ENCODE measurements at places on chromosomes 11 and 22.

- DNase-seq = no peak
Observed at GRCh38 chr11:75920848-75921247, 105.8 kb downstream of the UVRAG start.

GRCh38 chr22:37734964-37735451 lies 38.2 kb downstream of the TRIOBP start:
- DNase-seq = no peak

- no peak for DNase-seq
Observed at GRCh38 chr11:77191823-77192495, 63.9 kb downstream of the MYO7A start.

GRCh38 chr11:68282141-68282860 lies 10.5 kb upstream of the C11orf24 start:
- peak; percentile 50 for DNase-seq

GRCh38 chr11:32436751-32437494 lies 1.6 kb upstream of the WT1 start:
- DNase-seq = no peak

GRCh38 chr11:96267496-96268032 lies 75.4 kb downstream of the MAML2 start:
- DNase-seq = peak; percentile 44

- DNase-seq = no peak
Observed at GRCh38 chr11:19931141-19931770, 218.6 kb downstream of the NAV2 start.

DNA sequence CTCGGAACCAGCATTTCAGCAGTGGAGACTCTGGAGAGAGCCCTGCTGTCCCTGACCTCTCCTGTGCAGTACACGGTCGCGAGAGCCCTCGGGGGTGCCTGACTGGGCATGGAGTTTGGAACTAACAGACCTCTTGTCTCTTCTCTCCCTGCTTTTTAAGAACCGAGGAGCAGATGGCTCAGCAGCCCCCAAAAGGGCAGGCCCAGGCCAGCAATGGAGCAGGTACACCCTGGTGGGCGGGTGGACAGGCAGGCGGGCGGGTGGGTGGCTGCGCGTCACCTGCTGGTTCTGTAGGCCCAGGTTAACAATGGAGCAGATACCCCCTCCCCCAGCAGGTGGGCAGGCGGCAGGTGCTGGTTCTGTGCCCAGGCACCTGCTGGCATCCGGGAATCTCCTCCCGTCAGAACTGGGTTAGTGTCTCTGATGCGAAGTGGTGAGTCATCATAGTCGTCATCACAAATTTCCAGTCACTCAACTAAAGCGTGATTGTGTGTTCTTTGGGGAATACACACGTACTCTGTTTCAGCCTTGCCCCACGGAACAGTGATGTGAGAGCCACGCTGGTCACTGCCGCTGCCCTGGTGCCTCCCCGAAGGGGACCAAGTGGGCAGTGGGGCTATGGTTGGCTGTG lies 41.1 kb downstream of the GRAMD4 start:
- DNase-seq = no peak

DNA sequence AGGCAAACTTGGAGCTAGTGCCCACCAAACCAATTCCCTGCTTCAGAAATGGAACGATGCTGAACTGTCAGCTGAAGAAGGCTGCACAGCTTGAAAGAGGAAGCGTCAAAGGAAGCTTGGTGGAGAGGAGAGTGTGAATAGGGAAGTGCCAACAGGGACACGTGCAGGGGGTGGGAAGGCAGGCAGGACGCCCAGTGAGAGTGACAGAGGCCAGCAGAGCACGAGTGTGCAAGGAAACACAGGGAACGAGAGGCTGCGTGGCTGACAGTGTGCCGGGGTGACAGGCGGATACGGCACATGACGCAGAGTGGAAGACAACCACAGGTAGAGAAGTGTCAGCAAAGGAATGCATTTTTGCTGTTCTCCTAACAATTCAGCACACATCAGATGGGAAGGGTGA lies 196.4 kb downstream of the LARGE1 start:
- no peak for DNase-seq

- no peak for DNase-seq
Observed at GRCh38 chr11:115706626-115707135, 202.5 kb upstream of the CADM1 start.

GRCh38 chr11:120688163-120688562 lies 176.6 kb downstream of the GRIK4 start:
- DNase-seq = no peak

DNA sequence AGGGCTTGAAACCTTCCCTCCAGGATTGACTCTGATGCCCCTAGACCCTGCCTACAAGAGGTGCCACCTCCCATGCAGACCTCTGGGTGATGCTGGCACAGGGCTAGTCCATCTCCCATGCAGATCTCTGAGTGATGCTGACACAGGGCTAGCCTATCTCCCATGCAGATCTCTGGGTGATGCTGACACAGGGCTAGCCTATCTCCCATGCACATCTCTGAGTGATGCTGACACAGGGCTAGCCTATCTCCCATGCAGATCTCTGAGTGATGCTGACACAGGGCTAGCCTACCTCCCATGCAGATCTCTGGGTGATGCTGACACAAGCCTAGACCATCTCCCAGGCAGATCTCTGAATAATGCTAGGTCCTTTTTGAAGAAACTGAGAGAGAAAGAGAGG lies 321.7 kb downstream of the NTM start:
- no peak for DNase-seq

DNA sequence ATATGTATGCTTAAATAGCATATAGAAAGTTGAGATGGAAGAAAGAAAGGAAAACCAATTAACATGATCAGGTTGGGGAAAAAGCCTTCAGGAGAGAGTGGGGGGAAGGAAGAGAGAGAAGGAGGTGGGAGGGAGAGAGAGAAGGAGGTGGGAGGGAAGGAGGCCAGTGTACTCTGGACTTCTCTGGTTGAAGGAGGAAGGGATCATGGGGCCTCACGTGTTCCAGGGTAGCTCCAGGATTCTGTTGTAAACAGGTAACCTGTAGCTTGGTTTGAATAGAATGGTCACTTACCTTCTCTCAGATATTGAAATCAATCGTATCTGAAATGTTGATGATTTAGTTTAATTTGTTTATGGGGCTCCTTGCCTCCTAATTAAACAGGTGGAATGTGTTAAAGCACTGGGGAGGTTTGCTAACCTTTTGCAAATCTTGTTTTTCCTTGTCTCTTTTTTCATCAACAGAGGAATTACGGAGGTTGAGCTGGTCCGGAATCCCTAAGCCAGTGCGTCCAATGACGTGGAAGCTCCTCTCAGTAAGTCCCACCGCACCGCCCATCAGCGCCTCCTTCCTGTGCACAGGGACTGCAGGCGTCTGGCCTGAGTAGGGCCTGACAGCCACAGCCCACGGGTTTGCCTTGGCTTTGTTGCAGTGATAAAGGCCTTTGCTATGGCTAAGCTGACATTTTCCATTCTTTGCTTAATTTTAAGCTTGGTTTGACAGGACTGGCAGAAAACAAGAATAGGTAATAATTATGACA lies 115.9 kb downstream of the TBC1D22A start:
- DNase-seq = no peak

DNA sequence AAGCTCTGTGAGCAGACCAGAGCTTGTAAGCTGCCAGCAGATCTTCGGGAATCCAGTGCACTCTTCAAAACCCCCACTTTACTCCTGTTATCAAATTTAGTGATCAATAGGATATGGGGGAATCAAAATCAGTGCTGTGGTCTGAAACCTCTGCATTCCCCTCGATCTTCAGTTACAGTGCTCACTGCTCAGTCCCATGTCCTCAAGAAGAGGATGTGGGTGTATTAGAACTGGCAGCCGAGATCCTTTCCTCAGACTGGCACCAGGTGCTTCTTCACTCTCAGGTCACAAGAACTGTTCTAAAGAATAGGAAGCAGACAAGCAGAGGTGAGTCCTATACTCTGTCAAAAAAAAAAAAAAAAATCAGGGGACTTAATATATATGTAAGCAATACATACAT lies 15.3 kb upstream of the MAML2 start:
- DNase-seq = no peak

DNA sequence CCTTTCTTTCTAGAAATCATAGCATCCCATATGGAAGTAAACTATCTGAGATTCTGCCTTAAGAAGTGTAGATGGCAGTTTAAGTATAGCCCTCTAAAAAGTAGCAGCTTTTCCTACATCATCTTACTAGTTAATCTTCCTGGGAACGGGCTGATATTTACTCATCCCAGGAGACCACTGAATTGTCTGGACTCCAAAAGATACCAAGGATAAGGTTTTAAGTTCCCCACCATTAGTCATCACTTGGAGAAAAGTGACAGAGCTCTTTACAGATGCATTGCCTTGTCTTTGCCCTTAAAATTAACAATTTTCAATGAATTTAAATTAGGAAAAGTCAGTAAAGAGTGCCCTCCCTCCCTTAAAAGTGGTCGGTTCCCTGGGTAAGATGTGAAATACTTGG lies 129.5 kb downstream of the MAML2 start:
- DNase-seq = no peak

DNA sequence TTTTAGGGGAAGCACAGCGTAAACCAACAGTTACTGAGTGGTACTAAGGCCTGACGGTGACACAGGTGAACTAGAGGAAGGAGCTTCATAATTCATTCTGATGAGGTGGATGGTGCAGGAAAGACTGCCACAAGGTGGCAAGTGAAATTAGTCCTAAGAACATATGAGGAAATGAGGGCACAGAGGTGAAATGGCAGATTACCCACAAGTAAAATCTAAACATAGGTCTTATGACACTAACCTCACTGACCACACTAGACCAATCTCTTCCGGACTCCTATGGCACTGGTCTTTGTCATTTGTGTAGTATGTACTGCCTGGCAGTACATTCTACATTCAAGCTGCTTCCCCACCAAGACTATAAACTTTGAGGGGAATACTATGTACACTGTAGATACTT lies 20.2 kb downstream of the GAB2 start:
- no peak for DNase-seq

DNA sequence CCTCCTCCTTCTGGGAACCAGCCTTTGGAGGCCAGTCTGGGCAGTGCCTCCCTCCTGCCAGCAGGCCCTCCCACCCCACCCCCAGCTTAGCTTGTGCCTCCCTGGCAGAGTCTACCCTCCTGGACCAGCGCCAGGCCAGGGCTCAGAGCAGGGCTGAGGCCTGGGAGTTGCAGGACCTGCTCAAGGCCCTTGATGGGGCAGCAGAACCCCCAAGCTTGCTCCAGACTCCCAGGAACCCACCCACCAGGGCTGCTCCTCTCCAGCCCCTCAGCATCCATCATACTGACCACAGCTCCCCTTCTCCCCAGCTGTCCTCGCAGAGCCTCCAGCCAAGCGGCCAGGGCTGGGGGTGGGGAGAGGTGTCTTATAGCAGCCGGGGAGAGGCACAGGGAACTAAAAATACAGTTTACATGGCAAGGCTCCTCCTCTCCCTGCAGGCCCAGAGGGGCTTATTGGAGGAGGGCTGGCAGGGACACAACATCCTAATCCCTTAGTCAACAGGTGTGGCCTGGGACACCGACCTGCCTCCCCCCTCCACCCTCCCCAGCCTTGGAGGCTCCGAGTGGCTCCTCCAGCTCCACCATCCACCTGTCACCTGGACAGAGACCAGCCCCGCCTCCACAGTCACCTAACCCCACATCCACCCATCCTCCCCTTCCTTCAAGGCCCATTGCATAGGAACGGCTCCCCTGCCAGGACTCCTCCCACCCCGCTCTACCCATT lies 5.2 kb upstream of the MB start:
- no peak for DNase-seq

GRCh38 chr11:67642173-67643120 lies 2.9 kb upstream of the TBX10 start:
- no peak for DNase-seq

DNA sequence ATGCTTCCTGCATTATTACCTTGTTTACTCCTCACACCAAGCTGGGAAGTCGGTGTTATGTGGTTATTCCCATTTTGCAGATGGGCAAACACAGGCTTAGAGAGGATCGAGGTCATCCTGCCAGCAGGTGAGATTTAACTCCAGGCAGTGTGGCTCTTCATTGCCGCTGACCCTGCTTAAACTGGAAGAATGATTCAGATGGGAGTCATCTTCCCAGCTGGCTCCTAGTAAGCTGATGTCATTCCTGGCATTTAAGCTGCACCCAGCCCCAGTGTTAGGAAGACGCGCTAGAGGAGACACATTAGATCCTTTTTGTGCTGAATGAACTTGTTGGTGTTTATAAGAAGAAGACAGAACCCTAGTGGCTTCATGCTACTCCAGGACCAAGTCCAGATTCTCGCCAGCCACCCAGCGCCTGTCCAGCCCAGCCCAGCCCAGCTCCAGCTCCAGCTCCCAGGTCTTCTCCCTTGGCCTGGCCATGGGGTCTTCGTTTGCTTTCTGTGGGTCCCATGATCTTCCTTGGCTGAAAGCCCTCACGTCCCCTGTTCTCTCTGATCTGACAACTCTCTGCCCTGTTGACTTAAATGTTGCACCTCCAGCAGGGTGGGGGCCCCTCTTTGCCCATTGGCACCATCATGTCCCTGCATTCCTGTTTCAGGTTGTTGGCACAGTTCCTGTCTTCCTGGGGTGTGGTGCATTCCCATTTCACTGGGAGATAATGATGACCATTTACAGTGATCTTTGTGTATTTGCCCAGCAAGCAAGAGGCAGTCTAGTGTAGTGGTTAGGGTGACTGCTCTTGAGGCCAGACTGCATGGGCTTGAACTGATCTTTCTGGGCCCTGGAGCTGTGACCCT lies 13.6 kb downstream of the PARVB start:
- no peak for DNase-seq

DNA sequence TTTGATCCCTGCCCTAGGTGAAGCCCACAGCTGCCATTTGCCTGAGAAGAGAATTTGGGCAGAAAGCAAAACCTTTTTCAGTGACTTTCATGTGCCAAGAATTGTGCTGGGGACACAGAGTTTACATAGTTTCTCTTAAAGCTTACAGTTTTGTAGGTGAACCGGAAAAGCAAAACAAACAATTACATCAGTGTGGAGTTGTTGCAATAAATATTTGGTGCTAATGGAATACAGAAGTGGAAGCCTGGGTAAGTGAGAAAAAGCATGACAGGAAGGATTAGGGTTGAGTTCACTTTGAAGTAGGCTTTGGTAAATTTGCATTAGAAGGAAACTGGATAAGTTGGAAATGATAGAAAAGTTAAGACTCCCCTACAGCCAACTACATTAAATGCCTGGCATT lies 82.7 kb downstream of the RASSF10 start:
- no peak for DNase-seq

DNA sequence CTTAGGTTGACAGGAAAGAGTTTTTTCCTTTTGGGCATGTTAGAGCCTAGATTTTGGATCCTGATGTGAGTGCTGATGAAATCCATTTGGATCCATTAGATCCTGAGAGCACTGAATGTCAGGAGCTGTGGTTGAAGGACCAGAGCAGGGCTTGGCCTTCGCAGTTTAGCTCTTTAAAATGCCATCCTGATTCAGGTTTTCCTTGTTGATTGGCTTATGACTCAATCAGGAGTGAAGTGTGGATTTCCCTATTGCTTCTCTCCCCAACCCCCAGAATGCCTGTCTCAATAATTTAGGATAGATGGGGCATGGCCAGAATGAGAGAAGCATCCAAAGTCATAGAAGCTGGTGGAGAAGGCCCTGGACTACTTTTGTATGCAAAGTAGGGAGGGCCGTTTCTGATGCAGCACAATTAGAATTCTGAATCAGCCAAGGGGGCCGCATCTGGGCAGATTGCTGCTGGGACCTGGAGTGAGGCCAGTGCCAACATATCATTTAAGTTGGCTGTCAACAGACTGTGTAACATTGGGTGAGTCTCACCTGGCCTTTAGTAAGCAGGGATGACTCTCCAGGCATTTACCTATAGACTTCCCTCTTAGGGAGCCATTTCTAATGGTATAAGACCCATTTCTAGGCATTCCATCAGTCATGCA lies 80.5 kb downstream of the TEAD1 start:
- DNase-seq = no peak

- no peak for DNase-seq
Observed at GRCh38 chr11:117679461-117679860, 117.6 kb downstream of the DSCAML1 start.

- DNase-seq = peak; percentile 83
Observed at GRCh38 chr11:125062931-125063428, at the start of gene SLC37A2. Gene SLC37A2, plus strand, starts transcription at chr11:125063305. Its CDS starts 63 bp downstream, at chr11:125063368.
